Activated CD4-positive, CD25-positive, alpha-beta regulatory T cell treated with anti-CD3 and anti-CD28 coated beads, Interleukin-2, amount 50 U/mL, for 24 hours (primary cell): ENCODE measurements at places on chromosomes 5 and 9.

- no peak for ATAC-seq
Observed at GRCh38 chr9:4353236-4353635, 53.4 kb upstream of the GLIS3 start.

DNA sequence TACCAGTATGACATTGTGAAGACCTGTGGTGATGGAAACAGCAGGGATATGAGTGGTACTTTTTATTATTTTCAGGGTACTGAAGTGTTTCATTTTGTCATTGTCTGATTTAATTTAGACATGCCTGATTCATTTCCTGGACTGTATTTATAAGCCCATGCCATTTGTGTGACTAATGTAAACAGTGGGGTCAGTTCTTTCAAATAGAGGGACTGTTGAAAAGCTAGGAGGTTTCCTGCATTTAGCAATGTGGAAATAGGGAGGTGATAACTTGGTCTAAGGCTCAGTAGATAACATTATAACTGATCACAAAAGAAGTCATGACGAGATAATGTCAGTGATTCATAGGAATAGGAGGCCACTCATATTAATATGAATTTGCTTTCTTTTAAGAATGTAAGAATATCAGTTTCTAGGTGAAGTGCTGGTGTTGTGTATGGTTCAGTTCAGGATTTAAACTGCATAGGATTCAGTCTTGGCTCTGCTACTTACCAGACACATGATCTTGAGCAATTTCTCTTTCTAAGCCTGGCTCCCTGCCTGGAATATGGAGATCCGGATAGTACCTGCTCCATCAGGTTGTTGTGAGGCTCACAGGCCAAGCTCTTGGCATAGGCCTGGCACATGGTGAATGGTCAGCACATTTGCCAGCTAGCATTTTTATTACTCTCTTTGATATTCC, 7.5 kb downstream of the RASGRF2 start:
- ATAC-seq, result peak; percentile 71

DNA sequence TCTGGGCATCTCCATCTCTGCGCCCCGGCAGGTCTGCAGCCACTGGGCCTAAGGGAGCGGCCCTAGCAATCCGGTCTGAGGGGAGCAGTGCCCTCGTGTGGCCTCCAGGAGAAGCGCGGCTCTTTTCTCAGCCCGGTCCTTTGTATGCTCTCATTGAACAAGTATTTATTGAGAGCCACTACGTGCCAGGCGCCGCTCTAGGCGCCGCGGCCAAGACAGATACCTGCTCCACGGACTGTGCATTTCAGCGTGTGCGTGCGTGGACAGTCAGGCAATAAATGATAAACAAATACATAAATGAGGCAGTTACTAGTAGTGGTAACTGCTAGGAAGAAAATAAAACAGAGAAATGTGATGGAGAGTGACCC, 2.3 kb upstream of the SLC4A9 start:
- peak; percentile 95 for ATAC-seq

DNA sequence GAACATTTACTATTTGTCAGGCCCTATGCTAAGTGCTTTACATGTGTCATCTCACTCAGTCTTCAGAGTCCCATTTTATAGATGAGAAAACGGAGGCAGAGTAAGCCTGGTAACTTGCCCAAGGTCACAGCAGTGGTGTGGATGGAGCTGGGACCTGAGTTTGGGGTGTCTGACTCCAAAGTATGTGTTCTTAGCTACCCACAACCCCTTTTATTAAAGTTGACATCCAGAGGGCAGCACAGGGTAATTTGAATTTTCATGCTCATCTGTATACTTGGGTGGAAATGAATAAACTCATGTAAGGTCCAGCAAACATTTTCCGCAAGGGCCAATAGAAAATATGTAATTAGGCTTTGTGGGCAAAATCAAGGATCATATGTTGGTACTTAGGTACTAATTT, 93.4 kb upstream of the SLC25A48 start:
- no peak for ATAC-seq

DNA sequence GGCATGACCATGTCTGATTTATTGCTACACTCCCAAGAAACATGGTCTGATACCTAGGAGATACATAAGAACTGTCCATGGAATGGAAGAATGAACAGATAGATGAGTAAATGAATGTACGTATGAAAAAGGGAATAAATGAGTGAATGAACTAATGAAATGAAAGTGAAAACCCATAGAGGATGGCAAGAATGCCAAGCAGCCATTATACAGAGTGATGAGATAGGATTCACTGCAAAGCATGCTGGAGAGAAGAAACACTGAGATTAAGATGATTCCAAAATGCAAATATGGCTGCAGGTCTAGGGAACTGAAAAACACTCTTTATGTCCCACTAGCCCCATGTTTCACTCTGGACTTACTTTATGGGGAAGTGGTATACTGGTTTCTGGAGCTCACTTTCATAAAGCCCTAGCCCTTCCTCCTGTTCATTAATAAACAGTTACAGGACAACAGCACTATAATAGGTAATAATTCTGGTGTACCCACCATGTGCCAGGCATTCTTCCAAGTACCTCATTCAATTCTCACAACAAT, 170.3 kb upstream of the RAD23B start:
- ATAC-seq, result no peak
